Heart left ventricle (tissue), 16 donors: ENCODE measurements at places on chromosomes 6 and 20. TPM values are rescaled to one million over a fixed set of nuclear protein-coding genes. Genes with fewer than 3 reads are reported as not detected.
A peak's percentile ranks its signal among the peaks of the same experiment; 100 is the strongest.

The FOXS1 gene
- 4.9 TPM for total RNA-seq

GRCh38 chr6:27260369-27260768 is 12.9 kb downstream of the PRSS16 start:
- no peaks in the 10 kb centered on the region for H3K4me1 ChIP-seq
- no peak overlapping the region for H3K4me3 ChIP-seq
- no peak overlapping the region for H3K27ac ChIP-seq

- no peak overlapping the region for H3K4me3 ChIP-seq
- no peaks in the 10 kb centered on the region for H3K27me3 ChIP-seq
- peak overlapping the region; percentile 55 for H3K27ac ChIP-seq
- no peaks in the 10 kb centered on the region for H3K36me3 ChIP-seq
These were observed 2.6 kb downstream of the FASTKD5 start for GRCh38 chr20:3156811-3157619.

- no peaks in the 10 kb centered on the region for H3K27me3 ChIP-seq
- no peaks in the 10 kb centered on the region for H3K4me1 ChIP-seq
- H3K27ac ChIP-seq: peak overlapping the region; percentile 52
- DNase-seq: no peak
- peak overlapping the region; percentile 10 for H3K4me3 ChIP-seq
These were observed 65.2 kb downstream of the GCNT2 start for GRCh38 chr6:10586302-10586701.

DNA sequence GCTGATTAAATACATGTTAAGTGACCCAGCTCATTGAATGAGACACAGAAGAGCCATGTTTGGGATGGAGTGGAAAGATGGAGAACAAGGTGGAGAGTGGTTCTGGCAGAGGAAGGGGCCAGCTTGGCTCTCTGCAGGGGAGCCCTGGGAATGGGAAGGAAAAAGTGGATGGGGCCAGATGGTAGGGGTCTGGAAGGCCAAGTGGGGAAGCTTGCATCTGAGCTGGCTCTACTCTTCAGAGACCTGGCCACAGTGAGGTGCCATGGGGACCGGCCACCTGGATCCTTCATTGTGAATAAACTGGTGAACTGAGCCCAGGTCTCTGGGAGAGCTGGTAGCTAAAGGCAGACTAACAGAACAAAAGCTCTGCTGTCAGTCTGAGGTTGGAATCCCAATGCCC is 48.9 kb upstream of the SIRPA start:
- DNase-seq: no peak
- no peak overlapping the region for H3K27ac ChIP-seq
- no peak overlapping the region for H3K4me3 ChIP-seq
- no peaks in the 10 kb centered on the region for H3K27me3 ChIP-seq
- H3K4me1 ChIP-seq: peaks cover 6% of the 10 kb centered on the region

The MTRF1L gene
- total RNA-seq: 33.0 TPM

DNA sequence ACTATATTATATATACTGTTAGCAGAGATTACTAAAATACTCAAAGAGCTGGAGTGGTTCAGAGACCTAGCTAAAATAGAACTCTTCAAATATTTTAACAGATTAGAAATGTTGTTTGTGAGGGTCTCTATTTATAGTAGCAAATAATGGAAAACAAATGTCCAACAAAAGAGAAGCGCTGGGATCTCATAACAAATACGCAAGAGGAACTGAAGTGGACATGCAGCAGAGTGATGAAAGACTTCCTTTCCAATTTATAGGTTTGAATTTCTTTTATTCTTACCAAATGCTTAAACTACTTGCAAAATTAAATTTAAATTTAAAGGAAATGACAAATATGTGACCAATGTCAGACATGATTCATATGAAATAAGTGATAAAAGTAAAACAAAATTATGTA is 49.9 kb downstream of the PIGU start:
- H3K27ac ChIP-seq: peak overlapping the region; percentile 50
- H3K27me3 ChIP-seq: no peaks in the 10 kb centered on the region
- H3K4me1 ChIP-seq: no peaks in the 10 kb centered on the region
- H3K4me3 ChIP-seq: no peak overlapping the region

DNA sequence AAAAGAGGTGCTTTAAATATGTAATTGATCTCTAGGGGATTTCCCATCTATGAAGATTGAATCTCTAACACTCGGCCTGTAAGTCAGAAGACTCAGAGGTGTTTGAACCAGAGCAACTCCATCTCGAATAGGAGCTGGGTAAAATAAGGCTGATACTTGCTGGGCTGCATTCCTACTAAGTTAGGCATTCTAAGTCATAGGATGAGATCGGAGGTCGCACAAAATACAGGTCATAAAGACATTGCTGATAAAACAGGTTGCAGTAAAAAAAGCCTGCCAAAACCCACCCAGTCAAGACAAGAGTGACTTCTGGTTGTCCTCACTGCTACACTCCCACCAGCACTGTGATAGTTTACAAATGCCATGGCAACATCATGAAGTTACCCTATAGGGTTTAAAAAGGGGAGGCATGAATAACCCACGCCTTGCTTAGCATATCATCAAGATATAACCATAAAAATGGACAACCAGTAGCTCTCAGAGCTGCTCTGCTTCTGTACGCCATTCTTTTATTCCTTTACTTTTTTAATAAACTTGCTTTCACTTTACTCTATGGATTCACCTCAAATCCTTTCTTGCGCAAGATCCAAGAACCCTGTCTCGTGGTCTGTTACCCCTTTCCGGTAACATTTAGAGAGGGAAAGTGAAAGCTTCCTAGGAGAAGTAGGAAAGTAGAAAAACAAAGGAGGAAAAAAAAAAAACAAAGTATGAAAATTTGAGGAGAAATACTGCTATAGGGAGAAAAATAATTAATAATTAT is 129.7 kb upstream of the PHACTR1 start:
- no peak for DNase-seq
- no peaks in the 10 kb centered on the region for H3K36me3 ChIP-seq
- no peaks in the 10 kb centered on the region for H3K27me3 ChIP-seq
- no peak overlapping the region for H3K4me3 ChIP-seq

GRCh38 chr20:57332105-57333089 is 2.8 kb downstream of the SPO11 start:
- H3K36me3 ChIP-seq: no peaks in the 10 kb centered on the region
- H3K4me3 ChIP-seq: no peak overlapping the region
- peaks cover 6% of the 10 kb centered on the region for H3K27me3 ChIP-seq
- no peak for DNase-seq
- H3K27ac ChIP-seq: no peak overlapping the region

- H3K4me3 ChIP-seq: no peak overlapping the region
- DNase-seq: no peak
- H3K36me3 ChIP-seq: no peaks in the 10 kb centered on the region
- no peak overlapping the region for H3K27ac ChIP-seq
- no peaks in the 10 kb centered on the region for H3K27me3 ChIP-seq
These were observed 492.9 kb downstream of the PHF3 start for GRCh38 chr6:64128301-64129024.

GRCh38 chr6:14470671-14471070 is 353.1 kb downstream of the CD83 start:
- DNase-seq: no peak
- H3K27me3 ChIP-seq: no peaks in the 10 kb centered on the region
- H3K27ac ChIP-seq: no peak overlapping the region

GRCh38 chr20:273884-274283 is 16.4 kb downstream of the DEFB132 start:
- no peak for DNase-seq
- no peak overlapping the region for H3K4me3 ChIP-seq
- no peaks in the 10 kb centered on the region for H3K4me1 ChIP-seq

- no peak overlapping the region for H3K4me3 ChIP-seq
These were observed 449.9 kb downstream of the DHX35 start for GRCh38 chr20:39412091-39412490.

The SLC17A9 gene
- total RNA-seq: 0.85 TPM

DNA sequence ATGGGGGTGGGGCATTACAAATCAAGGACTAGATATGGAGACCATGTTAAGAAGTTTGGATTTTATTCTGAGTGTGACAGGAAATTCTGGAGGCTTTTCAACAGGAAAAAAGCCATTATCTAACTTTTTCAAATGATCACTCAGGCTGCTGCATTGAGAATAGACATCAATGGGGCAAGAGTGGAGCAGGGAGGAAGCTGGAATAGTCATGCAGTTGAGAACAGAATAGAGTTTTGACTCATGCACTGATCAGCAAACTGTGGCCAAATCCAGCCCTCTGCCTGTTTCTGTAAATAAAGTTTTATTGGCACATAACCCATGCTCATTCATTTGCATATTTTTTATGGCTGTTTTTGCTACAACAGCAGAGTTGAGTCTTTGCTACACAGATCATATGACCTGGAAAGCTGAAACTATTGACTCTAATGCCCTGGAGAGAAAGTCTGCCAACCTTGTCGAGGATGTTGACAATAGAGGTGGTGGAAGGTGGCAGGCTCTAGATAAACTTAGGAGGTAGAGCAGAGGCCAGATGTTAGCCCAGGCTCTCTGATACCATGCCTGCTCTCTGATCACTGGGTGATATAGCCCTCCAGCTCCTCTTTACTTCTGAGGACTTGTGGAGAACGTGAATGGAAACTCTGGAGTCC is 441.8 kb downstream of the PTPRT start:
- H3K4me3 ChIP-seq: no peak overlapping the region
- H3K4me1 ChIP-seq: no peaks in the 10 kb centered on the region
- no peaks in the 10 kb centered on the region for H3K27me3 ChIP-seq
- DNase-seq: no peak
- H3K36me3 ChIP-seq: no peaks in the 10 kb centered on the region

The WFDC13 gene
- not detected for total RNA-seq

DNA sequence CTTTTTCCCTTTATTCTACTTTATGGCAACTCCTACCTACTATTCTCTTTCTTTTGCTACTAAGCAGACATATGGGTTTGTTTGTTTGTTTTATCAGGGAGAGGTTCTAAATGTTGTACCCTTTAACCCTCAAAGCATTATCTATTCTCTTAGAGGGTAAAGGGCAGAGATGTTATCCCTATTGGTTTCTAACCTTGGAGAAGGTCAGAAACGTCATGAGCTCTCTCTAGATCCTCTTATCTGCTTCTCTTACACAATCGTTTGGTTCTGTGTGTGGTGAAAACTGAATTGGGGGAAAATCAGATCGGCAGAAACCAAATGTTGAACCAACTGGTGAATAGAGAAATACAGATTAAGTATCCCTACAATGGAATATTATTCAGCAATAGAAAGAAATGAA is 6.4 kb upstream of the MPC1 start:
- no peak for DNase-seq
- H3K4me3 ChIP-seq: no peak overlapping the region
- H3K27ac ChIP-seq: no peak overlapping the region

DNA sequence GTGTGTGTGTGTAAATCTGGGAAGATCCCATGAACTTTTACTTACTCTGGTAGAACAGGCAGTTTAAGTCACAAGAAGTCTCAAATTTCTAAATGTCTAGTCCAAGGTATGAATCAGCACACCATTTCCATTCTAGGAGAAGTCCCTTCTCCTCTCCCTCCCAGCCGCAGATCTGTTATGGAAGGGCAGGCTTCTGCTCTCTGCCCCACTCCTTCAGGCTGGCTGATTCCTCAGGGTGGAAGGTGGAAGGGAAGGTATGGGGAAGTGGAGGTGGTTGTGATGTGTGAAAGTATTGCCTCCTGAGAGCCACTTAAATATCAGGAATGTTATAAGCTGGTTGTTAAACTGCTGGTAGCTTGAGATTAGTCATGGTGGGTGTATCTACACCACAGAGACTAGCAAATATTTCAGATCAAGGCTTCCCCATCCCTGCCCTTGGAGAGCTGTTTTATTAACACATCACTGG is 44.5 kb upstream of the LAMA4 start:
- no peak for DNase-seq
- H3K27ac ChIP-seq: peak overlapping the region; percentile 43
- no peaks in the 10 kb centered on the region for H3K36me3 ChIP-seq
- no peak overlapping the region for H3K4me3 ChIP-seq
- peaks cover 4% of the 10 kb centered on the region for H3K4me1 ChIP-seq

The CLPSL1 gene
- not detected for total RNA-seq

DNA sequence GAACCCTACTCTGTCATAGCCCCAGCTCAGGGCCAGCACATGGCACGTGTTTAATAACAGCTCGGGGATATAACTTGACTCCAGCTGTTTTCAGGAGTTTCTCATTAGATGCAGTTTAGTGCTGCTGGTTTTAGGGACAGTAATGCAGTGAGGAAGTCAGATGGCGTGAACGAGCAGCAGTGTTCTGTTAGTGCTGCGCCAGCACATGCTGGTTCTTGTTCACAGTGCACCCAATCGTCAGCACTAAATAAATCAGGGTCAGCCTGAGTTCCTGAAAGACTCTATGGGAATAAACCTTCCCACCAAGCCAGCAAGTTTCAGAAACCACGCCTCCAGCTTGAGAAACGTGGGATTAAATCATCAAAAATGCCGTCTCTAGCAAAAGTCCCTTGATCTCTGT is 235.9 kb upstream of the SUPT3H start:
- no peak overlapping the region for H3K4me3 ChIP-seq
- peak; percentile 42 for DNase-seq
- no peaks in the 10 kb centered on the region for H3K4me1 ChIP-seq
- H3K36me3 ChIP-seq: no peaks in the 10 kb centered on the region
- H3K27me3 ChIP-seq: no peaks in the 10 kb centered on the region

- no peaks in the 10 kb centered on the region for H3K27me3 ChIP-seq
- H3K4me1 ChIP-seq: no peaks in the 10 kb centered on the region
- no peak overlapping the region for H3K27ac ChIP-seq
- H3K4me3 ChIP-seq: no peak overlapping the region
- no peak for DNase-seq
- no peaks in the 10 kb centered on the region for H3K36me3 ChIP-seq
These were observed 614.0 kb upstream of the EYS start for GRCh38 chr6:66321017-66321416.

DNA sequence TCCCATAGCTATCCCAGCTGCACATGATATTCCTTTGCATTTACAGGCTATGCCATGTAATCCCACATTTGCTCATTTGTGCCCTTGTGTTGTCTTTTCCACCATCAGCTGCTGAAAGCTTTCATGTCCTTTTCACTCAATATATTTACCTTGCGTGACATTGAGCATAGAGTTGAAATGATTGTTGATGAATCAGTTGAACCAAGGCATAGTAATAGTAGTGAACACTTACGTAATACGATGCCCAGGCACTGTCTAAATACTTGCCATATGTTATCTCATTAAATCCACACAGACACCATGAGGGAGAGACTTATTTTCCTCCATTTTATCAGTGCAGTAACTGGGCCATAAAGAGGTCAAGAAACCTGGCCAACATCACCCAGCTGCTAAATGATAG is 13.1 kb downstream of the RNF8 start:
- no peak for DNase-seq
- H3K4me1 ChIP-seq: peaks cover 7% of the 10 kb centered on the region
- no peaks in the 10 kb centered on the region for H3K27me3 ChIP-seq
- peaks cover 50% of the 10 kb centered on the region for H3K36me3 ChIP-seq
- H3K27ac ChIP-seq: no peak overlapping the region
